Left colon (tissue), 2 donors: ENCODE measurements at places on chromosomes 12 and 14.

- DNase-seq = peak; percentile 88
These were observed 5.1 kb downstream of the AHNAK2 start for GRCh38 chr14:104973135-104973384.

GRCh38 chr12:120406069-120406468, 31.8 kb upstream of the COX6A1 start:
- no peak for DNase-seq

- no peak for DNase-seq
These were observed 5.5 kb upstream of the RNASE1 start for GRCh38 chr14:20808162-20808483.

DNA sequence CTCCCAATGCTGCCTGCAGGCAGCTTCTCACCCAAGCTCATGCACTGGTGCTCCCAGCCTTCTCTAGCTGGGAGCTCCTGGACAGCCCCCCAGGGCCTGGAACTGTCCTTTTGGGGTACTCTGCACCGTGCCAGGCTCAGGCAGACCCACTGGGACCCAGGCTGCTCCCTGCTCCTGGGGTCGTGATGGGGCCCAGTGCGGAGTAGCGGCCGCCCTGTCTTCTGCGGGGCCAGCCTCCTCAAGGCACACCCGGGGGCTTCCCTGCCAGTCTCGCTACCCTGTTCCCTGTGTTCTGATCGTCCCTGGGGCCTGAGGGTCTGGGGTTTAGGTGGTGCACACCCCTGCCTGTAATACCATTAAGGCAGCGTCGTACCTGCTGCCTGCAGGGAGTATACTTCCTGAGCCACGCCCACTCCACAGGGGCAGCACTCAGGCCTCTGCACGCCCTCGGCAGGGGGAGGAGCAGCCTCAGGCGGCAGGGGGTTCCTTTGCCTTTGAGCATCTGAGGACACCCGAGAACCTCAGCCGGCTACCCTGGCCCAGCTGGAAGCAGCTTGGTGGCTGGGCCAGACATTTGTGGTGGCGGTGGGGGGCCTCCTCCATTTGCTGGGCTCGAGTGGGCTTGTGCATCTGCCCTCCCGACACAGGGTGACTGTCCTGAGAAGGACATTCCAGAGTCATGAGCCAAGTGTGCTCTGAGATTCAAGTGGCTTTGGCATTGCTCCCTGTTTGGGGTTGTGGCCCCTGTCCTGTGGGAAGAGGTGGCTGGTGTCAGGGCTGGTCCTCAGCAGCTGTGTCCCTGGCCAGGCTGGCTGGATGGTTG, 9.2 kb upstream of the CRIP2 start:
- no peak for DNase-seq

GRCh38 chr14:103818422-103818821, 29.0 kb downstream of the PPP1R13B start:
- no peak for DNase-seq

DNA sequence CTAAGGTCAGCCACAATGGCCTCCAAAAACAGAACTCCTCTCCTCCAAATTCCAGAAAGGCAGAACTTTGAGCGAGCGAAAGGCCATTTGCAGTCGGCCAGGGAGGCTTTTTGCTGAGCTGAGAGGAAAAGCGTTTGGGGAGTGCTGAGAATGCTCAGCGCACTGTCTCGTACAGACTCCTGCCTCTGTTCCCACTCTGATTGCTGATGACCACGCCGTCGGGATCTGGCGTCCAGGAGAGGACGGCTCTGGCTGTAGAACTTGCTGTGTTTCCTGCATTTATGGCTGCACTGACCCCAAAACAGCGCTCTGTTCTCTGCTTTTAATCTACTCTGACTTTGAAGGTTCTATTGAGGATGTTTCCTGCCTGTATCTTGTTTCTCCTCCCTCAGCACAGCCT, 82.4 kb upstream of the WSCD2 start:
- no peak for DNase-seq

DNA sequence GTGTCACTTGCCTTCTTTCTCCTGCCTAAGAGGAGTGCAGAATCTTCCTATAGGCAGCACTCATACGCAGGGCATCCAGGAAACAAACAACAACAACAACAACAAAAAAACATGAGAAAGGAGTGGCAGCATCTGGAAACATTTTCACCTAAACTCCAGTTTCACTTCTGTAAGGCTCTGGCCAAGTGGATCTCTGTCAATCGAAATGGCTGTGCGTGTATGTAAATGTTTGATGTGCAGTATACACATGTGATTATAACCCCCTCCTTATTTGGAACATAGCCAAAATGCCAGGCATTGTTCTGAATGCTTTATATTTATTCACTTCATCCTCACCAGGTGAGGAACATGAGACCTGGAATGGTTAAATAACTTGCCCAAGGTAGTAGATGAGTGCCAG, 76.8 kb downstream of the COX16 start:
- no peak for DNase-seq

- no peak for DNase-seq
These were observed 74.9 kb downstream of the NOVA1 start for GRCh38 chr14:26522967-26523366.

DNA sequence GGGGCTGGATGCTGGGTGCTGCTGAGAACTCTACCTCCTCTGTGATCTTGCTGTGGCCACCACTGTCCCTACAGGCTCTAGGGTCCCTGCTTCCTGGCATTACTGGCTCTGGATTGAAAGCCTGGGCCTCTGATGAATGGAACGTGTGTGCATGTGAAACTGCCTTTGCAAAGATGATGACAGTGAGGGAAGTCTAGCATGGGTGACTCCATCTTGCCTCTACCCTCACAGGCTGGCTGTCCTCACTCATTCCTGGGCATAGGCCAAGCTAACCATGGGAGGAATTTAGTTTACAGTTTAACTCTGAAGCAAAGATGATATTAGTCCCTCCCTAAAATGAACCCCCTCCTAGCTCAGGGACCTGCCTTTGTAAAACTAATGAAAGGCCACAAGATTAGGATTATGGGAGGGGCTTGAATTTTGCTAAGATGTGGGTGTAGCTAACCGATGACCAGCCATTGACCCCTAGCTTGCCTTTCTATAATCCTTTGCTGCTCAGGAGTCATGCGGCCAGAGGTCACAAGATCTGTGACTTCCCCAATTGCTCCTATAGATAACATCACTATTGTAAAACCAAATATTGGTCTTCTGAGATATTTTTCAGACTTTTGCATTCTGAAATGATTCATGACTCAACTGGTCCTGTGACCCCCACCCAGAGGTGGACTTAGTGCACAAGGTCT, 2.2 kb upstream of the C1S start:
- DNase-seq = peak; percentile 16

GRCh38 chr12:91052026-91052425, 5.8 kb downstream of the KERA start:
- DNase-seq = no peak

DNA sequence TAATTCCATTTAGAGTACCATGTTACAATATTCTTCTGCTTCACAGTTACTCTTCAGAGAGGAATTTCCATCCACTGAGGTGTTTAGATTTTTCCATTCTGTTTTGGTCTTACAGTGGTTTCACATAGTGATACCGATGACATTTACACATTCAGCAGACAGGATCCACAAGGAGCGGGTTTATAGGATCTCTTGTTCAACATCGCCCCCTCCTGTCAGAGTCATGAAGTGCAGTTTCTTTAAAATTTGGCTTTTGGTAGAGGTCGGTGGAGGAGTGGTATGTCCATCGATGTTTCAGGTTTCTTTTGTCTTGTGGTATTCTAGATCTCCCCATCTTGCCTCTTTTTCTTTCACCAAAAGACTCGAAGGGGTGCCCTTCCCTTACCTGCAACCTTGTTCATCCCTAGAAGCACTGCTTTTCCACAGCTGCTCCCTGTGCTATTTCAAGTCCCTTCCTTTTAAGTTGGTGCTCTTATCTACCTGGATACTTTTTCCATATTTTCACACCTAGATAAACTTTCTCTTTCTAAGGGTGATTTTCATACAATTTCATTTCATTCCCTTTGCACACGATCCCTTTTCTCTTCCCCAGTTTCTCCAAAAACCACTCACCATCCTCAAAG, 181.3 kb downstream of the ITPR2 start:
- no peak for DNase-seq

DNA sequence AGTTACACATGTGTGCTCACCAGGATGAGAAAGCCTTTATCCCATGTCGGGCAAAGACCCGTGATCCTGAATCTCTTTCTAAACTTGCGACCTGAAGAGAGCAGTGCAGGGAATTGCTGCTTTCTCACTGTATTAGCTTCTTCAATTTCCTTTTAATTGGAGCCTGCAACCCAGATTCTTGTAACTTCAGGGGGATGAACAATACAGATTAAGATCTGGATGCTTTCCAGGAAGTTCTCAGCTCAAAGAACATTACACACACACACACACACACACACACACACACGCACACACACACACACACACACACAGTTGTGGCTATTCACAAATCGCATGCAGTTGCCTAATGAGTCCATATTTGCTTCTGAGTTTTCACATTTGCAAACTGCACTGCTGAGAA, 268.3 kb downstream of the NPAS3 start:
- no peak for DNase-seq

DNA sequence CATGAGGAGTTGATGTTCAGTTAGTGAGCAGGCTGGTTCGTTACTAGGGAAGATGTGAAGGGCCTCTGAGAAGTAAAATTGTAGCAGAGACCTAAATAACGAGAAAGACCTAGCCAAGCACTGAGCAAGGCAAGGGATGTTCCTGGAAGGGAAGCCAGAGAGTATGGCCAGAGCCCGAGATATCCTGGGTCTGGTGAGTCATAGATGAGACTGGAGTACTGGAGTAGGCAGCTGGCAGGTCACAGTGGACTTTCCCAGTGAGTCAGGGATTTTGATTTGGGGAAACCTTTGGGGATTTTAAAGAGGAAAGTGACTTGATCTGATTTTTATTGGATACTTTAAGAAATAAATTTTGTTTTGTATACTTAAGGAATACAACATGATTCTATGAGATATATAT, 369.0 kb downstream of the DIO2 start:
- DNase-seq = no peak
